ENCODE measurements at places on chromosomes 2 and 18.

GRCh38 chr2:78127424-78127823, 605.2 kb upstream of the LRRTM4 start:
- no peak for DNase-seq

DNA sequence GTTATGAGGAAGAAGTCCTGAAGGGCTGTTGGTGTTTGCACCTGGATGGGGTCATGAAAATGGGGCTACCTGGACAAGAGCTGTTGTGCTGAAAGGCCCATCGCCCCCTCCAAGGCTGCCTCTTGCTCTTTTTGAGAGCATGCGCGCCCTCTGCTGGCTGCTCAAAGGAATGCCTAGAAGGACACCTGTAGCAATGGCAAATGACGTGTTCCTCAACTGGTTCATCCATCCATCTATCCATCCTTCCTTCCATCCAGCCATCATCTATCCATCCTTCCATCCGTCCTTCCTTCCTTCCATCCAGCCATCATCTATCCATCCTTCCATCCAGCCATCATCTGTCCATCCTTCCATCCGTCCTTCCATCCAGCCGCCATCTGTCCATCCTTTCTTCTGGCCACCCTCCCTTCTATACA, 17.2 kb upstream of the RPL31 start:
- peak; percentile 59 for DNase-seq

- no peak for DNase-seq
Observed at GRCh38 chr2:58109481-58109880, 62.9 kb downstream of the VRK2 start.

GRCh38 chr2:11578986-11579774, 45.3 kb downstream of the GREB1 start:
- DNase-seq = no peak

DNA sequence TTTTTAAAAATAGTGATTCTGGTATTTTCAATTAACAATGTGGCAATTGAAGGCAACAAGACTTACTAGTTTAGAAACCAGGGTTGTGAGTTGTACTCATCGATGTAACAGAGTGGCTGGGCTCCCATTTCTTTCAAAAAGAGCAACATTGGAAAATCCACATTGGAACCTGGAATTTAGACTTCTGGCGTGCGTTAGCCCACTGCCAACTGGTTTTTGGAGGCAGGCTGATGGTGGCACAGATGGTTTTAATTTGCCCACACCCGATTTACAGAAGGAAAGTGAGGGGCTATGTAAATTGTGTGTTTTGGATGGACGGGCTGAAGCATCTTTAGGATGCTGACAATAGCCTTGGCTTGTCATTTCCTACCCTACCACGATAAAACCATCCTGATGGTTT, 66.3 kb downstream of the TRPM8 start:
- no peak for DNase-seq

DNA sequence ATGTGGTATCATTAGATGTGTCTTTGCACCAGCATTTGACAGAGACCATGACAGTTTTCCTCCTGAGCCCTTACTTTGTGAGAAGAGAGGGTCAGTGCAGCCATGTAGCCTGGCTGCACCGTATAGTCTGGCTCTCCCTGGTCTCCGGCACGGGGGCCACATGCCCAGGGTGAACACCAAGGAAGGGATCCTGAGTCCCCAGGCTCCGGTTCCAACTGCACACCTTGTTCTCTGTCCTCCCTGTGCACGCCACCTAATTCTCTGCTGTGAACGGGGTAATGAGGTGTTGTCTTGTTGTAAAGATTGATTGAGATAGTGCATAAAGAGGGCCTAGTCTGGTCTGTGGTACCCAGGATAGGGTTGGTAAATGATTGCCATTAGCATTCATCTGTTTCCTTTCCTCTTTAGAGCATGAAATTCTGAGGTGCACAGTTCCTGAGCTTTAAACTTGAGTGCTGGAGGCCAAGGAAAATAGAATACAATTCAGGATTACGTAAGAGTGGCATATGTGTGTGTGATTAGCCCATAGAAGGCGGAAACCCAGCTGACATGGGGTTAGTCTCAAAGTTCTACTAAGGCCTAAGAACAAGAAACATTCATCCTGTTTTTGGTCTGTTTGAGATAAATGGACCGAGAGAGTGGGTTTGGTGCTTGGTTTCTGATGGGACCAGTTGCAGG, 55.5 kb downstream of the NCK2 start:
- no peak for DNase-seq

GRCh38 chr18:50711386-50711785, 108.4 kb downstream of the MRO start:
- no peak for DNase-seq

GRCh38 chr2:125837611-125838010, 818.3 kb upstream of the GYPC start:
- no peak for DNase-seq

GRCh38 chr2:179703702-179704101, 157.7 kb downstream of the ZNF385B start:
- no peak for DNase-seq

GRCh38 chr18:35407871-35408481, 30.8 kb upstream of the ZNF396 start:
- DNase-seq = peak; percentile 20

GRCh38 chr18:3615374-3615985, 165.5 kb downstream of the TGIF1 start:
- no peak for DNase-seq

- DNase-seq = no peak
Observed at GRCh38 chr2:105307962-105308361, 21.6 kb downstream of the TGFBRAP1 start.

DNA sequence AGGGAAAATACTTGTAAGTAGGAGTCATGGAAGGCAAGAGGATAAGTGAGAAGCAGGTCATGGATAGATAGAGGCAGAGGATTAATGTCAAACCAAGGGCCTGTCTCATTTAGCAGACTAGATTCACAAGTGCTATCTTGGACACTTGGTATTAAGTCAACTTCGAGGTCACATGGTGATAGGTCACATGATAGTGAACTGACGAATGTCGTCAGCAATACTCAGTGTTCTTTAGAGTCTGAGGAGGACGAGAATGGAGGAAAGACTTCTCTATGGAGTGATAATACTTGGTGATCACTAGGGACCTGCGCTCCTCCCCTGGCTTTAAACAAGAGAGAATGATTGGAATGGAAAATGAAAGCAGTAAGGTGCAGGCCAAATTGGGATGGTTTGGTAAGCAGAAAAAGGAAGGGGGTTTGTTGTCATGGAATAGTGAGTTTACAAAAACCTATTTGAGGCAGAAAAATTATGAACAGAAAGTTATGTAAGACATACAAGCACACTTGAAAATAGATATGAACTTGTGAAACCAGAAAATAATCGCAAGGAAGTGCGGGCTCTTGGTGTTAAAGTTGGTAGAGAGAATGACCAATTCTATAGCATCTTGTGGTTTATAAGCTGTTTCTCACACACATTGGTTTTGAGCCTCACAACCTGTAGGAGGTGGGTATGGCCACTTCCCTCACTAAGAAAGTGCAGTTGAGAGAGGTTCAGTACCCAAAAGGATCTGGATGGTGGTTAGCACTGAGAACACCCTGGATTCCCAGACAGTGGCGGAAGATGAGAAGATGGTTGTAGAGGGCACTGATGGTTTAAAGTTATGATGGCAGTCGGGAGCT, 141.5 kb downstream of the WDSUB1 start:
- DNase-seq = no peak

DNA sequence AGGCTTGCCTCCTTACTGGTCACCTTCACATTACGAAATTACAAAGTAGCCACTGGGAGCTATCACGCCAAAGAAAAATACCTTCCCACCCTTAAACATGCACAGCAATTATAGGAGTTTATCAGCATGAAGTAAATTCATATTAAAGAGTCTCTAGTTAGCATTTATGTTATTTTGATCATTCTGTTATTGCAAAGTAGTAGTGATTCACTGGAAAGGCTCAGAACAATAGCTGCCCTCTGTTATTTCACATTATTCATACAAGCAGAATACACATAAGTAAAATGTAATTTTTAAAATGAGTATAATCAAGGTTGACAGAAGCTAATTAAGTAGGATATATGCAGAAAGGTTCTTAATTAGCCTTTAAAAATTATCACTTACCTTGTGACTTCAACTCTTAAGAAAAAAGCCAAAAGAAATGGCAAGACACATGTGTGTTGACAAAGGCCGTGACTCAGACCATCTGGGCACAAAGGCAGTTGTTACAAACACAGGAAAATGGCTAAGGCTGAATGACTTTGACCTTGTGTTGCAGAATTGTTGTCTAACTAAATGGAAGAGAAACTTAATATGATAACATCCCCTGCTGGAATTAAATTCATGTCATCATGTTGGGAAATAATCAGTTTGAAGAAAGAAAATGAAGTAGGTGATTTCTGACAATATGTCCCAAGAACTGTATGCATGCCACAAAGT, 108.3 kb downstream of the ARL6IP6 start:
- DNase-seq = no peak

DNA sequence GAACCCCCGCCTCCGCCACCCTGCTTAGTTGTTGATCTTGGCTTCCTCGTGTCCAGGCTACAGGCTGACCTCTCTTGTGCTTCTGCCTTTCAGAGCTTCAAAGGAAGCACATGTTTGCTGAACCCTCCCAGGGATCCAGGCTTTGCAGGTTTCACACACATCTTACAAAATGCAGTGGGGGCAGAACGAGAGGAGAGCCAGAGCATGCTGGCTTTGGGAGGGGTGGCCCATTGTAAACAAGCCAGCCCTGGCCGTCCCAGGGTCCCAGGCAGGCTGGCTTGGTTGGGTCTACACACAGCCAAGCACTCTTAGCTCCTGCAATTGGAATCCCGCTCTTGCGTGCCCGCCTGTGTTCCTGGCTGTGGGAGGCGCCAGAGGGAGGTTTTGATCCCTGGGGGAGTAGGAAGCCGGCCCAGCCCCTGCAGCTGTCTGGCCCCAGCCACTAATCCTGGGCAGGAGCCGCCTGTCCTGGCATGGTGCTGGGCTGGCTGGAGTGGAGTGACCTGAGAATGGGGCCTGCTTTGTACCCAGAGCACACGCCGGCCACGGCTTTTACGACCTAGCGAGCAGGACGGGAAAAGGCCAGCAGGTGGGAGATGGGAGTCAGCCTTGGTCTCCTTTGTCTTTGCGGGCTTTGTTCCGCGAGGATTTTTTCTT, 53.9 kb downstream of the SH3BP4 start:
- DNase-seq = no peak

- DNase-seq = no peak
Observed at GRCh38 chr18:27608742-27609141, 423.6 kb upstream of the CHST9 start.

GRCh38 chr2:169438466-169439072, 40.7 kb upstream of the BBS5 start:
- no peak for DNase-seq

- DNase-seq = no peak
Observed at GRCh38 chr2:24754985-24755705, 38.0 kb downstream of the PTRHD1 start.

DNA sequence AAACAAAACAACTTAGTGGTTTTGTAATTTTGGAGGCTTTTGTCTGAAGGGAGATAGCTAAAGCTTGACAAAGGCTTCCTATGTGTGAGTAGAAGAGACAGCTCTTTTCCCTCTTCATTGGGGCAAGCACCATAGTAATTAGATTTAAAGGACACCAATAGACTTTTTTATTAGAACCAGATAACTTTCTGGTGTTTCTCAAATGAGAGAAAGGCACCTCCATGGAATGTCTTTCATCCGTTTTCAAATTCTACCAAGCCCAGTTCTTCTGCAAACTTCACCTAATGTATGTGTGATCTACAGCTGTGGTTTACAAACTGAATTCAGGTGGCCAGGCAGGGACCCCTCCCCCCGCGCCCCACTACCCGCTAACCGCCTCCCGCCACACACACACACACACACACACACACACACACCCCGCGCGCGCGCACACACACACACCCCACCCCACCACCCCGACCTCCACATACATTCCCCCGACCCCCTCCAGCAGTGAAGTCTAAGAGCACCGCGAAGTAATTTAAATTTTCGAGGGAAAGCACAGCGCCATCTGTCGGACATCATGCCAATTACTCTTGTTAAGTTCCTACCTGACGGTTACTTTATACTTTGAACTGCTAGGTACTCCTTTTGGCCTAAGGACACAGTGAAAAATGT, 31.6 kb upstream of the PPP1R1C start:
- DNase-seq = peak; percentile 46

GRCh38 chr2:149315461-149315860, 14.9 kb upstream of the LYPD6 start:
- DNase-seq = no peak

GRCh38 chr2:190891372-190891771, 10.8 kb downstream of the GLS start:
- DNase-seq = no peak

DNA sequence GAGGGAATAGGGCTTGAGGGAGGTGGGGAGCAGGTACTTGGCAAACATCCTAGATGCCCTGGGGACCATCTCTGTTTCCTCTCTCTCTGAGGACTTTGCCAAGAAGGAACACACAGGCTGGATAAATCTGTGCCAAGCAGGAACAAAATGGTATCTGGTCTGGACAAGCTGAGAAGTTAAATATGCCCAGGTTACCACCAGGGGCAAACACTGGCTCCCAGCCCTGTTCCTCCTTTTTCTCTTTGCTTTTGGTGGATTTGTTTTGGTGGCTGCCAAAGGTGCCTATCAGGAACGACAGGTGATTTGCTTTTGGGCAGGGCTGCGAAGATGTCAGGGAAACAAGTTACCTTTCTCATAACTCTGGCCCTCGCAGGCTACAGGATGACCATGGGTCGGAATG, 227.5 kb upstream of the SMAD2 start:
- no peak for DNase-seq

GRCh38 chr2:75595541-75596395, 35.0 kb upstream of the EVA1A start:
- DNase-seq = no peak

Measured in T-helper 2 cell treated with Interferon-gamma antibody and Interleukin-4, amounts not matched to agents 5 μg/mL and 100 μg/mL, for 36 hours (primary cell).